Right lobe of liver (tissue), 6 donors: ENCODE measurements at places on chromosomes 3 and 15. TPM values are rescaled to one million over a fixed set of nuclear protein-coding genes. Genes with fewer than 3 reads are reported as not detected.

TMEM207 gene
- total RNA-seq, result not detected

DNA sequence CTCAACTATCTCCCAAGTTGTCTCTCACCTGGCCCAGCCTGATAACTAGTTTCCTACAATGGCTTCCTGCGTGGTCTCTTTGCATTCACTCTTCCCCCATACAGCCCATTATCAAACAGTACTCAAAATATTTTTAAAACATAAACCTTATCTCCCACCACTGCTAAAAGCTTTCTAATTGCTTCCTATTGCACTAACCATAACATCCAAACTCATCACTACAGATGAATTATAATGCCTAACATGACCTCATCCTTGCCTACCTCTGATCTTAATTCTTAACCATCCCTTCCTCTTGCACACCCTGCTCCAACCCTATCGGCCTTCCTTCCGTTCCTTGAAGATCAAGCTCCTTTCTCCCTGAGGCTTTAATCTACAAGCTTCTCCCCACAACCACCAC lies 17.0 kb downstream of the ACAP2 start:
- DNase-seq, result no peak

DNA sequence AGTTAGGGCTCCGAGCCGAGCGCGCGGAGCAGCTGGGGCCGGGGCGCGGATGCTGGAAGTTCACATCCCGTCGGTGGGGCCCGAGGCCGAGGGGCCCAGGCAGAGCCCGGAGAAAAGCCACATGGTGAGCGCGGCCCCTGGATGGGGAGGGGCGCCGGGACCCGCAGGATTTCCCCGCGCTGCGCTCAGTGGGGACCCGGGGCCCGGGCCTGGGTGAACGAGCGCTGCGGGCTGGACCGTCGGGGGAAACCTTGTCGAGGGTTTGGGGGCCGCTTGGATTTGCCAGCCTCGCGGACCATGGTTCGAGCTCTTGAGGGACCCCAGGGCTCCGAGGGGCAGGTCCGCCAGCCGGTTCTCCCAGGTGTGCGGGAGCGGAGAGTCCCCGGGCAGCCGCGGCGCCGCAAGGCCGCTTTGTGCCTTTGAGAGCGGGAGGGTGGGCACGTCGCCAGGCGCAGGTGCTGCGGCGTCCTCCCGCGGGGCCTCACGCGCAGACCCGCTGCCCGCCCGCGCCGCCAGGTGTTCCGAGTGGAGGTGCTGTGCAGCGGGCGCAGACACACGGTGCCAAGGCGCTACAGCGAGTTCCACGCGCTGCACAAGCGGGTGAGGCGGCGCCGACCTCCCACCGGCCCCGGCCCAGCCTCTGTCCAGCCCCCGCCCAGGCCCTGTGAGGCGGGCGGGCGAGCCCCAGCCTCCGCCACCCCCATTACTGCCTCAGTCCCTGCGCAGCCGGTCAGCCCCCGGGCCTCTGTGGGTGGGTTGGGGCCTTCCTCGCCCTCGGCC lies at the start of gene SNX22:
SNX22 (plus strand) TSS at position 5 of the 780 bp plus-strand sequence; CDS start at position 50, 45 bp downstream.
- peak; percentile 63 for DNase-seq

GRCh38 chr3:10173095-10173925 lies 8.6 kb downstream of the IRAK2 start:
- DNase-seq, result no peak
